ENCODE measurements at places on chromosomes 4 and X.

DNA sequence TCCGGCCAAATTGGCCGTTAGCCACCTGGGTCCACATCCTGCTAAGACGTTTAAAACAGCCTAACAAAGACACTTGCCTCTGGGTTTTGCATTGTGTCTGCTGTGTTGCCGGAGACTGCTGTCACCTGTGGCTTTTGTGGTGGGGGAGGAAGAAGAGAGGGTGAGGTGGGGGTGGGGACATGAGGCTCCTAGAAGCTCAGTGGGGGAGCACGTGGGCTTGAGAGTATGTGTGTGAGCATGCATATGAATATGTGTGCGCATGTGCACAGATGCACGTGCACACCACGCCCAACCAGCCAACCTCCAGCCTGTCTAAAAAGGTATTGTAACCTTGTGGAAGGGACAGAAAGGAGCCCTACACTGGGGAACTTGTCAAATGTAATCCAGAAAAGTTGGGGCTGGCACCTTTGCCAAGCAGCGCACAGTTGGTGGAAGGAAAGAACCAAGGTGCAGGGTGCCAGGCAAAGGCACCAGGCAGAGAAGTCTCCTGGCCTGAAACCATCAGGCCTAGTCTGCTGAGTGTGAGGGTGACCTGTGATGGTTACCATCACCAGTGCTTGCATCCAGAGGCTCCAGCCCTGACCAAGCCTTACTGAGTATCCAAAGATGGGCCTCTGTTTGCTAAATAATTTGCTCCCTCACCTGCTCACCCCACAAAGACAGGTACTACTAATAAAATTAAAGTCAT, 10.1 kb upstream of the SASH3 start:
- no peaks in the 10 kb centered on the region for H3K36me3 ChIP-seq
- no peaks in the 10 kb centered on the region for H3K4me1 ChIP-seq
- no peak overlapping the region for H3K27ac ChIP-seq

DNA sequence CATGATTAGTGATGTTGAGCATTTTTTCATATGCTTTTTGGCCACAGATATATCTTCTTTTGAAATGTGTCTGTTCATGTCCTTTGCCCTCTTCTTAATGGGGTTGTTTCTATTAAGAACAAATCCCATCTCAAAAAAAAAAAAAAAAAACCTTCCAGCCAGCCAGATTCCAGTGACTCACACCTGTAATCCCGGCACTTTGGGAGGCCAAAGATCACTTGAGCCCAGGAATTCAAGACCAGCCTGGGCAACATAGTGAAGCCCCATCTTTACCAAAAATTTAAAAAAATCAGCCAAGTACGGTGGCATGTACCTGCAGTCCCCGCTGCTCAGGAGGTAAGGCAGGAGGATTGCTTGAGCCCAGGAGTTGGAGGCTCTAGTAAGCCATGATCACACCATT, 5.1 kb downstream of the RAB33B start:
- DNase-seq, result no peak
- H3K27me3 ChIP-seq, result no peaks in the 10 kb centered on the region
- H3K4me3 ChIP-seq, result no peak overlapping the region
- no peaks in the 10 kb centered on the region for H3K36me3 ChIP-seq
- H3K4me1 ChIP-seq, result peaks cover 25% of the 10 kb centered on the region

DNA sequence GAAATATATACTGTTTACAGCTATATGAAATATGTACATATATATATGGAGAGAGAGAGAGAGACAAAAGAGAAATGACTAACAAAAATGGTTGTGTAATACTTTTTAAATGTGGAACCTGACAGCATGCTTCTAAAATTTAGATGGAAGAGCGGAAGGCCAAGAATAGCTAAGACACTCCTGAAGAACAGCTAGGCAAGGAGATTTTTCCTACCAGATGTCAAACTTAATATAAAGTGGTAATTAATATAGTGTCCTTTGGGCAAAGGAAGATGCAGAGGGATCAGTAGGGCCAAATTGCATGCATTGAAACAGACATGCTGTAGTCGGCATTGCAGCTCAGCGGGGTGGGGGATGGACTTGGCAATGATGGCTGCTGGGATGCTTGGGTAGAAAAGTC, 45.2 kb downstream of the ADD1 start:
- H3K27me3 ChIP-seq, result no peaks in the 10 kb centered on the region
- H3K4me1 ChIP-seq, result peaks cover 32% of the 10 kb centered on the region
- DNase-seq, result no peak
- H3K27ac ChIP-seq, result peak overlapping the region; percentile 67
- no peak overlapping the region for H3K4me3 ChIP-seq

GRCh38 chrX:39484159-39485068, 613.3 kb downstream of the BCOR start:
- no peak overlapping the region for H3K4me3 ChIP-seq
- no peak overlapping the region for H3K27ac ChIP-seq
- no peak for DNase-seq
- H3K36me3 ChIP-seq, result no peaks in the 10 kb centered on the region
- peaks cover 9% of the 10 kb centered on the region for H3K4me1 ChIP-seq
- H3K27me3 ChIP-seq, result no peaks in the 10 kb centered on the region

DNA sequence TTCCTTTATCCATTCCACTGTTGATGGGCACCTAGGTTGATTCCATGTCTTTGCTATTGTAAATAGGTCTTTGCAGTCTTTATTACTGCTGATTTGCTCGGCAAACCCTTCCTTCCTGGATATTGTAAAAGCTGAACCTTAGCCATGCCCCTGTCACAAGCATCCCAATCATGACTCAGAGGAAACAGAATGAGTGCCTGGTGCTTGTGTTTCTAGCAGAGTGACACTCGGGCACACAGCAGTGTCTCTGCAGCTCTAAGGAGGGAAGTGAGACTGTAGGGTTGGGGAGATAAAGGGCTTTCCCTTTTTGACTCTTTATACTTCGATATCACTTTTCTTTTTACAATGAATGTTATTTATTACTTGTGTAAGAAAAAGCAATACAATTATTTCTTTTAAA, 83.3 kb downstream of the AKAP4 start:
- no peak overlapping the region for H3K27ac ChIP-seq
- no peak for DNase-seq
- H3K36me3 ChIP-seq, result no peaks in the 10 kb centered on the region
- no peak overlapping the region for H3K4me3 ChIP-seq
- no peaks in the 10 kb centered on the region for H3K27me3 ChIP-seq

DNA sequence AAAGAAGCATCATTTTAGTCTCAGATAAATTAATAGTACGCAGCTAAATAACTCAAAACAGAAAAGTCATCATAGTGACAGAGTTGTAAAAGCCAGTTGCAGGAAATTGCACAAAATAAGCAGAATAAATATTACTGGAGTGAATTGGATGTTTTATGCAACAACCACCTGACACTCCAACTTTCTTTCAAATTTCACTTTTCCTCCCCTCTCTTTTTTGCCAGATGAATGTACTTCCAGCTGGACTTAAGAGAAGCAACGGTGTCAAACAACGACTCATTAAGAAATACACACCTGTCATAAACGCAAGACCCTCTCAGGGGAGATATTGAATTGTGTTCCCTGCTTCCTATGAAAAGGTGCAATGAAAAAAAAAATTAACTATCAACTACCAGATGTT, 120.2 kb upstream of the HCCS start:
- no peaks in the 10 kb centered on the region for H3K27me3 ChIP-seq
- no peak overlapping the region for H3K4me3 ChIP-seq
- H3K27ac ChIP-seq, result no peak overlapping the region
- no peak for DNase-seq
- H3K36me3 ChIP-seq, result no peaks in the 10 kb centered on the region
- no peaks in the 10 kb centered on the region for H3K4me1 ChIP-seq

GRCh38 chrX:154349979-154350378, 24.5 kb downstream of the FLNA start:
- no peaks in the 10 kb centered on the region for H3K27me3 ChIP-seq
- no peaks in the 10 kb centered on the region for H3K4me1 ChIP-seq
- no peaks in the 10 kb centered on the region for H3K36me3 ChIP-seq
- no peak overlapping the region for H3K27ac ChIP-seq
- no peak for DNase-seq

DNA sequence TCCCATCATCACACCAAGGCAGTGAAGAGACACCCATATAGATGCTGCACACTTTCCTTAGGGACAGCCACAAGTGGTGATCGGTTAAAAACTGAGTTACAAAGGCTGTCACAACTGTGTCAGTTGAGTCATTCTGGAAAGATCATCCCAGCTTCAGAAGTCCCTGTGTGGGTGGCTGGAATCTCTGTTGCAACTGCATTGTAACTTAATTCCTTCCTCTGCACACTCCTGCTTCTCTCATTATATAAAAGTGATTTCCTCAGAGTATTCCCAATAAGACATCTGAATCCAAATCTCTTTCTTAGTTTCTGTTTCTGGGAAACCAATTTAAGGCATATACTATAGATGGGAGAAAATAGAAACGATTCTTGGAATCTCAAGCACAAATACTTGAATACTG, 88.1 kb downstream of the FSTL5 start:
- no peaks in the 10 kb centered on the region for H3K36me3 ChIP-seq
- H3K4me1 ChIP-seq, result no peaks in the 10 kb centered on the region
- H3K27ac ChIP-seq, result no peak overlapping the region
- no peak overlapping the region for H3K4me3 ChIP-seq
- no peak for DNase-seq
- H3K27me3 ChIP-seq, result no peaks in the 10 kb centered on the region

- DNase-seq, result no peak
- H3K27ac ChIP-seq, result no peak overlapping the region
- no peaks in the 10 kb centered on the region for H3K4me1 ChIP-seq
- no peak overlapping the region for H3K4me3 ChIP-seq
These were observed 6.5 kb upstream of the JAKMIP1 start for GRCh38 chr4:6206771-6207290.

DNA sequence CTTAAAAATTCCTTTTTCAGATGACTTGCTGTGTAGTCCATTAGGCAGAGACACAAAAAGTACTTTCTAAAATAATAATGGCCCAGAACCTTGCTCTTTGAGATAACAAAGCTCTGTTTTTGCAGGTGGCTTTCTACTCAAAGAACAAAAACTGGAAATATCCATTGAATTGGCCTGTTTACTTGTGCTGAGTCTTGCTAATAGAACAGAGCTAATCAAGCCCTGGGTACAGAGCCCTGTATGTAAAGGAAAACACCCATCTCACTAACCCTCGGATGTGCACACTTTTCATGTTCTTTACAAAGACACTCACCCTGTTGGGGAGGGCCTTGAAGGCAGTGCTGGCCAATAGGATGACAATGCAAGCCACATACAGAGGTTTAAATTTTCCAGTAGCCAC, 27.0 kb upstream of the LNX1 start:
- no peaks in the 10 kb centered on the region for H3K27me3 ChIP-seq
- no peak for DNase-seq
- H3K36me3 ChIP-seq, result no peaks in the 10 kb centered on the region

DNA sequence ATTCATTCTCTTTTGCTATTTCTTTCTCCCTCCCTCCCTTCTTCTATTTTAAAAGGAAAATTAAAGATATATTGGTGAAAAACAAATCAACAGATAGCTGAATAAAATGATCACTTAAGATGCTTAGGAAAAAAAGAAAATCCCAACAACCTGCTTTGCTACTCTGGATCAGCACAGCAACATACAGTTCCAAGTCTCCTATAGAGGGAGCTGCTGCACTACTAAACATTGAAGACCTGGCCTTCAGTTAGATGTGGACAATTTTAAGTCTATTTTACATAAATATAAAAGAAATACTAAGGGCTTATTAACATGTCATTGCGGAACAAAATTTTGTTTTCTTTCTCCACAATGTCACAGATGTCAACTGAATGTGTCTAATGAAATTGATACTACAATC, 226.4 kb downstream of the MAGEB5 start:
- no peaks in the 10 kb centered on the region for H3K36me3 ChIP-seq
- no peak for DNase-seq
- no peaks in the 10 kb centered on the region for H3K4me1 ChIP-seq
- no peak overlapping the region for H3K4me3 ChIP-seq
- H3K27me3 ChIP-seq, result no peaks in the 10 kb centered on the region

DNA sequence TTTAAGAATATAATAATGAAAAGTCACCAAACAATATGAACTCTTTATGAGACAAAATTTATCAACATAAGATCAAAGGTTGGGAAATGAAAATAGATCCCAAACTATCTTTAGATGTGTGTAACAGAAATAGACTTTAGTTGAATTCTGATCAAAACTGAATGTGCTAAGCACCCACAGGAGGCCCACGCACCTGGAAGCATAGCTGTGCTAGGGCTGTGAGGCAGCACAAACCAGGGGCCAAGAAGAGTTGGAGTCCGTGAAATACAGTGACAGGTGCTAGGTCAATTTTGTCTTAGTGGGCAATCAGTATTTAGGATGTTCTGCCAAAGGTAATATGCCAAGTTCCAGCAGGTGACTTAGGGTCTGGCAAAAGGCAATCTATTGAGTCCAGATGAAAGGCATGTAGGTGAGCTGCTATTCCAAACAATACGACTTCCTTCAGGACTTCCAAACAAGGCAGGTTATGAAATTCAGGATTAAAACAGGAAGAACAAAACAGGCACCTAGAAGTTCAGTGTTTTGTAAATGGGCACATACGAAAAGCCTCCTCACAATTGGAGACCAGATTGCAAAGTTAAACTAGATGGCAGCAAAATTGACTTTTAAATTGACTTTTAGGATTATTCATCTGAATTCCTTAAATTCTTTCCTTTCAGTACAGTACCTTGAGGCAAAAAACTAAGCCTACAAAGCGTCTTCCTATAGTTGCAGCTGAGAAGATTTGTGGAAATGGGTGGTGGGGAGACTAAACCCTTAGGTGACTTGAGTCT, 4.7 kb upstream of the PCDH18 start:
- H3K4me3 ChIP-seq, result no peak overlapping the region
- H3K4me1 ChIP-seq, result peaks cover 1% of the 10 kb centered on the region
- no peak for DNase-seq
- no peaks in the 10 kb centered on the region for H3K36me3 ChIP-seq
- H3K27ac ChIP-seq, result no peak overlapping the region
- no peaks in the 10 kb centered on the region for H3K27me3 ChIP-seq

- peaks cover 34% of the 10 kb centered on the region for H3K4me1 ChIP-seq
- H3K27me3 ChIP-seq, result no peaks in the 10 kb centered on the region
- no peak overlapping the region for H3K4me3 ChIP-seq
- no peaks in the 10 kb centered on the region for H3K36me3 ChIP-seq
- no peak for DNase-seq
- no peak overlapping the region for H3K27ac ChIP-seq
These were observed 74.6 kb upstream of the PRSS48 start for GRCh38 chr4:151202381-151202780.

GRCh38 chr4:145883101-145883694, 55.4 kb downstream of the ZNF827 start:
- no peak for DNase-seq
- H3K4me1 ChIP-seq, result peaks cover 62% of the 10 kb centered on the region
- no peak overlapping the region for H3K27ac ChIP-seq
- no peak overlapping the region for H3K4me3 ChIP-seq
- H3K27me3 ChIP-seq, result no peaks in the 10 kb centered on the region
- no peaks in the 10 kb centered on the region for H3K36me3 ChIP-seq

DNA sequence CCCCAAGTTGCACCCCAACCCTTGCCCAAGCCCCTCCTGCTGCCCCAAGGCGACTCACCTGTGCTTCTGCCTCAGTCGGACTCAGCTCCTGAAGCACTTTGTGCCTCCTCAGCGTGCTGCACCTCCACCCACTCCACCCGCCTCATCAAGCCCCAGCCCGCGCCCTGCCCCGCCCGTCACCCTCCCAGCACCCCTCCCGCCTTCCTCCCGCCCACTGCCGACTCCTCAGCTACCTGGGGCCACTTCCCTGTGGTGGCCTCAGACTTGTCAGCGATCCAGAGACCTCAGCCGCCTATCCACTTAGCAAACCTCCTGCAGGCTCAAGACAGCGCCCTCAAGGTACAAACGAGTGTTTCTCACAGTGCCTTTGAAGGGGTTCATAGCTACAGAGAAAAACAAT, 19.6 kb upstream of the IQCM start:
- H3K4me3 ChIP-seq, result no peak overlapping the region
- peaks cover 6% of the 10 kb centered on the region for H3K4me1 ChIP-seq
- no peak overlapping the region for H3K27ac ChIP-seq

Measured in gastrocnemius medialis (tissue), 4 donors.